K562 (cell line): ENCODE measurements at places on chromosomes 6 and 20.
A peak's percentile ranks its signal among the peaks of the same experiment; 100 is the strongest.

GRCh38 chr6:16540804-16541752 lies 220.2 kb downstream of the ATXN1 start:
- no peak for DNase-seq

GRCh38 chr20:24842918-24843715 lies 106.0 kb upstream of the CST7 start:
- no peak for DNase-seq

- no peak for DNase-seq
Observed at GRCh38 chr20:13061381-13061780, 52.6 kb downstream of the SPTLC3 start.

DNA sequence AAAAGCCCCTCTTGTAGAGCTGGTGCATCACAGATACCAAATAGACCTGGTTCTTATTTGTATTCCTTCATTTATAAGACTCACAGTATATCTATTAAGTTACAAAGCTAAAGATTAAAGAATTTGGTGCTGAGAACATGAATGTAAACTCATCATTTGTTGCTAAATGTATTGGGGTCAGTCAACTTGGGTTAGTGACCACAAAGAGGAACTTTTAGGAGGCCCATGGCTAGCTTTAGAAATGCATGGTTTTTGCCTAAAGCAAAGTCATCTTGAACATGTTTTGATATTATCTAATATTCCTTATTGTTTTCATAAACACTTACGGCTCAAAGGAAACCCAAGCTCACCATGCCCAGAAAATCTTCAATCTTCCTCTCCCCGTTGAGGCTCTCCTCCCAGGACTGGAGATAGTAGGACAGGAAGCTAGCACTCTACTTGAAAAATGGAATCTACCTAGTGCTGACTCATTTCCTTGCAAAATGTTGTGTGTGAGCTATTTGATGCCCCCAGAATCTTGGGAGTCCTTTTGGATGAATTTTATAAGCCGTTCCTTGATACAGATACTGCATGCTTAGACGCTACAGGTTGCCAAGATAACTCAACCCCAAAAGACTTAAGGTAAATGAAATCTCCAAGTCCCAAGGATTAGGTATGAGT lies 121.4 kb downstream of the BMP2 start:
- no peak for DNase-seq

GRCh38 chr6:71334768-71335167 lies 46.2 kb downstream of the OGFRL1 start:
- DNase-seq: no peak

- DNase-seq: no peak
Observed at GRCh38 chr6:105038259-105038658, 81.4 kb downstream of the LIN28B start.

DNA sequence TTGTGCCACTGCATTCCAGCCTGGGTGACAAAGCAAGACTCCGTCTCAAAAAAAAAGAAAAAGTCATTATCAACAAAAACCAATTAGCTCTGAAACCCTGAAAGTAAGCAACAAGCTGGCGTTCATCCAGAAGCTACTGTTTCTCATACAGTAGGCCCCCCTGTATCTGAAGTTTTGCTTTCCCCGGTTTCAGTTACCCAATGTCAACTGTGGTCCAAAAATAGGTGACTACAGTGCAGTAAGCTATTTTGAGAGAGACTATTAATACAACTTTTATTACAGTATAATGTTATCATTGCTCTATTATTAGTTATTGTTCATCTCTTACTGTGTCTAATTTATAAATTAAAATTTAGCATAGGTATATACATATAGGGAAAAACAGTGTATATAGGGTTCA lies 135.1 kb downstream of the KIF16B start:
- DNase-seq: no peak

DNA sequence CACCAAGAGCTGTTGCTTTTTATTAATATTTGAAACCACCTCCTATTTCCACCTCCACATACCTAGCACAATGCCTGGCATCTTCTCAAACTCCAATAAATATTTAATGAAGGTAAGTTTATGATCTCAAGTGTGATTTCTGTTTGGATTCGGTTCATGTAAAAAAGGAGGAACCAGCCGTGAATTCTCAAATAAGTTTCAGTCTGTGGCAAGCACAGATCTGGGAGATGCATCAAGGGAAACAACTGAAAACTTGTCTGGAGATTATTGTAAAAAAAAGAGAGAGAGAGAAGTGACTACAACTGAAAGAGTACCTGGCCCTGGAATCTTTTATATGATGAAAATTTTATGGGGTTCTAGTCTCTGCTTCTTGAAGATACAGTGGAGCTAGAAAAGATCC lies 52.8 kb upstream of the PNRC1 start:
- no peak for DNase-seq

DNA sequence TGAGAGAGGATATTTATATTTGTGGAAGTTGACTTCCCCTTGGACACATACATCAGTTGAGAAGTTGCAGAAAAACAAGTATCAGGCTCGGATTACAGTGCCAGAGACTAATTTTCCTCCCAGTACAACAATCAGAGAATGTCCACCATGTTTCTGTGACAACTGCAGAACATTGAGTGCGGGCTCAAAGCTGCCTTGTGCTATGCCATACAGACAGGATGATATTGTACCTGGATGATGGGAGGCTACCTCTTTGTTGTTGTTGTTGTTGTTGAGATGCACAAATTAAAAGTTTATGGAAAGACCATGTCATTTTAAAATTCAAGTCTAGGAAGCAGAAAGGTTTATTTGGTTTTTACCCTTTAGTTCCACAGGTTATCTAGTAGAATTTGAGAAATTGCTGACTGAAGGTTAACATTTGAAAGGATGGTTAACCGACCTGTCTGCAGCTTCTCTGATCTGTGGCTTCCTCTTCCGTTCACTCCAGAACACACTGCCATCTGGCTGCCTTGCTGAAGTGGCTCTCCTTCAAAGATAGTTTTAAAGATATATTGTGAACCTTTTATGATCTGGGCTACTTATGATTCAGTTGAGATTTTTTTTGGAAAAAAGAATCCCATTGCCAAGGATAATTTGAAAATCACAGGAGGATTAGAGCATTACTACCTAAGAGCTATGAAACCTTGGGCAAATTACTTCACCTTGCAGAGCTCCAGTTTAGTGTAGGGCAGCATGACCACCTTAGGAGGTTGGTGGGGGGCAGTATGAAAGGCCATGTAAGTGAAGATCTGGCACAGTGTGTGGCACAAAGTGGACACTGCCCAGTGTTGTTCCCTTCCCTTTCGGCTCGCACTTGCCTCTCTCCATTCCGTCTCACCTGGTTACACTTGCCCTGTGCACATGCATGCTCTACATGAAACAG lies 15.9 kb downstream of the TMEM200A start:
- DNase-seq: no peak

DNA sequence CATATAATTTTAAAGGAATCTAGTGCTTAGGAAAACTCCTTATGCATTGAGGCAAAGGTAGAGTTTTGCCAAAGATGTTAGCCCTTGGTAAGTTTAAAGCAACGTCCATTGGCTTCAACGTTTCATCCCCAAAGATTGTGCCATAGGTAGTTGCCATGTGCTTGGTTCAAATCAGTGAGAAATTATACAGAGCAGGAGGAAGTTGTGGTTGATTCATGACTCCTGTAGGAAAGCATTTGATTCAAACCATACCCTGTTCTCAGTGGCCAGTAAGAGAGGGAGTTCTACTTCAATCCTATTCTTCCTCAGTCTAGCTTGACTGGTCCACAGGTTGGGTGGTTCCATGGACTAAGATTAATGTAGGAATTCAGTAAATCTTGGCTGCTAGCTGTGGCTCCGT lies 535.6 kb downstream of the QKI start:
- DNase-seq: no peak

GRCh38 chr6:56659721-56660380 lies 17.2 kb upstream of the DST start:
- no peak for DNase-seq

- DNase-seq: no peak
Observed at GRCh38 chr20:19512886-19513677, 245.0 kb upstream of the RIN2 start.

GRCh38 chr20:44091026-44091425 lies 96.0 kb downstream of the JPH2 start:
- peak; percentile 20 for DNase-seq

GRCh38 chr20:1323256-1323655 lies 5.7 kb downstream of the SDCBP2 start:
- DNase-seq: no peak

DNA sequence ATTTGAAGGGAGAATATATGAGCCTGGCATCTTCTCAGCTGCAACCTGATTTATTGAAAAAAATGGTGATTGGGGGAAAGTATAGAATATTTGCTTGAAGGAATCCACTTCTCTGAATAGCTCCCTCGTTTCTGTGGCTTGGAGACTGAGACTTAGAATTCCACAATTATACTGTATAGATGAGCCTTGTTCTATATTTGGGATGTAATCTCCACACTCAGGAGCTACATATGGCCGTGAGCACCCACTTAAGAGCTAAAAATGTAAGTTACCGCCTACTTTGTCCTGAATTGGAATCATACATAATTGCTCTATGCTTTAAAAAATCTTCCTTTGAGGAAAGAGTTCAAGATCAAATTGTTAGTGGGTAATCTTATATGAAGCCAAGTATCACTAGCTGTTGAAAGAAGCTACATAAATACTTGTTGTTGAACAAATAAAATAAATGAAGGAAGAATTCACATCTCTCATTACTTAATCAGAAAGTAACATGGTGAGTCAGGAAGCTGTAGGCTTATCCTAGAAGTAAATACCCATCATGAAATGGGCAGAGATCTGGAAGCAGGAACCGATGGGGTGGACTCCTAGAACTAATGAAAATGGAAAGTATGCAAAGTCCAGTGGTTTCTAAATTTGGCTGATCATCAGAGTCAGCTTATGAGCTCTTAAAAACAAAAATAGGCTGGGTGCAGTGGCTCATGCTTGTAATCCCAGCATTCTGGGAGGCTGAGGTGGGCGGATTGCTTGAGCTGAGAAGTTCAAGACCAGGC lies 254.3 kb downstream of the SOX4 start:
- no peak for DNase-seq

DNA sequence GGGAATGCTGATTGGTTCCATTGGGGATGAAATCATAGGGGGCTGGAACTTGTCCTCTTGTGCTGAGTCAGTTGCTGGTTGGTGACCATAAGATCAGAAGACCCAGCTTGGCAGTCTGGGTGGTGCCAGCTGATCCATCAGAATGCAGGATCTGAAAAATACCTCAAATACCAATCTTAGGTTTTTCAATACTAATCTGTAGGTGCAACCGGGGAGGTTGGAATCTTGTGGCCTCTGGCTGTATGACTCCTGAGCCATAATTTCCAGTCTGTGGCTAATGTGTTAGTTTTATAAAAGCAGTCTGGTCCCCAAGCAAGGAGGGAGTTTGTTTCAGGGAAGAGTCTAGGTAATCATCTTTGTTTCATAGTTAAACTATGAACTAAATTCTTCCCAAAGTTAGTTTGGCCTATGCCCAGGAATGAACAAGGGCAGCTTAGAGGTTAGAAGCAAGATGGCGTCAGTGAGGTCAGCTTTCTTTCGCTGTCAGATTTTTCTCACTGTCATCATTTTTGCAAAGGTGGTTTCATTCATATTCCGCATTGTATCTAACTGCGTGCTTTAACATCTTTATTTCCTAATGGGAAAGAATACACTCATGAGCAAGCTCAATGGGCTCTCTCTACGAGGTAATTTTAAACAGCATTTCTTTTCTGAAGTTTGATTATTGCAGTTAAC lies 2.0 kb downstream of the ARMH2 start:
- DNase-seq: no peak

DNA sequence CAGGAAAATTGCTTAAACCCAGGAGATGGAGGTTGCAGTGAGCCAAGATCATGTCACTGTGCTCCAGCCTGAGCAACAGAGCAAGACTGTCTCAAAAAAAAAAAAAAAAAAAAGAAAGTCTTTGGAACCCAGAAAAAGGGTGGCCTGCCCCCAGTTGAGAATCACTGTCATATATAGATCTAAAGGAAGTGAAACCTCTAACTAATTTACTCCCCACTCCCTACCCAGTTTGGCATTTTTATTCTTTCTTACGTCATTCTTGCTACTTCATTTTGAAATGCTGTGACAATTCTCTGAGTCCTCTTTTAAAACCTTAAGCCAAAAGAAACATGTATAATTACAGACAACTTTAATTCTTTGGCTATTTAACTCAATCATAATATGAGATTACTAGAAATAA lies 254.8 kb downstream of the CDC5L start:
- DNase-seq: no peak

GRCh38 chr6:130467146-130468050 lies 101.6 kb downstream of the TMEM200A start:
- DNase-seq: no peak

- no peak for DNase-seq
Observed at GRCh38 chr6:11613858-11614257, 76.3 kb downstream of the TMEM170B start.

GRCh38 chr20:60101891-60102281 lies 143.7 kb downstream of the CDH26 start:
- no peak for DNase-seq

DNA sequence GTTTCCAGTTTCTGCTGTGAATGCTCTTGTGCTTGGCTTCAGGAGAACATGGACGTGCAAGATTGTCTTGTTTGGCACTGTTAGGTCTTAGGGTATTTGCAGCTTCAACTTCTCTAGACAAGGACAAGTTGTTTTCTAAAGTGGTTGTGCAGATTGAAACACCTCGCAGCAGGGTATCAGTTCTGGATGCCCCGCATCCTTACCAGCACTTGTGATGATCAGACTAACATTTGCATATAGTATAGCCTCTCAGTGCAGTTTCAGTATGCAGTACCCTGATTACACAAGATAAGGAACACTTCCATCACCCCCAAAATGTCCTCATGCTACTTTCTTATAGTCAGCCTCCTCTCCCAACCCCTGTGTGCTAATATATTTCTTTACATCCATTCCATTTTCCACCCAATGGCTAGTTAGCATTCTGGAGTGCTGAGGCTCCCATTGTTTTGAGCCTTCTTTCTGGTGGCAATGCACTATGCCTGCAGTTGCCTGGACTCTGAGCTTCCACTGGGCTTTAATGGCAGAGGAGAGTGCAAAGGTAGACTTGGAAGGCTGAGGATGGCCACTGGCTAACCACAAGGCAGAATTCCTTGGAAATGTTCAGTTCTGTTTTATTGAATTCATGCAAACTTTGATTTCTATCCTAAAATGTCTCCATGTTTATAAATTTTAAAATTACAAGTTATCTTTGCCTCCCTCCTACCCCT lies 35.4 kb downstream of the KIF3B start:
- DNase-seq: no peak

- DNase-seq: no peak
Observed at GRCh38 chr20:38172408-38172807, 7.3 kb upstream of the TGM2 start.

DNA sequence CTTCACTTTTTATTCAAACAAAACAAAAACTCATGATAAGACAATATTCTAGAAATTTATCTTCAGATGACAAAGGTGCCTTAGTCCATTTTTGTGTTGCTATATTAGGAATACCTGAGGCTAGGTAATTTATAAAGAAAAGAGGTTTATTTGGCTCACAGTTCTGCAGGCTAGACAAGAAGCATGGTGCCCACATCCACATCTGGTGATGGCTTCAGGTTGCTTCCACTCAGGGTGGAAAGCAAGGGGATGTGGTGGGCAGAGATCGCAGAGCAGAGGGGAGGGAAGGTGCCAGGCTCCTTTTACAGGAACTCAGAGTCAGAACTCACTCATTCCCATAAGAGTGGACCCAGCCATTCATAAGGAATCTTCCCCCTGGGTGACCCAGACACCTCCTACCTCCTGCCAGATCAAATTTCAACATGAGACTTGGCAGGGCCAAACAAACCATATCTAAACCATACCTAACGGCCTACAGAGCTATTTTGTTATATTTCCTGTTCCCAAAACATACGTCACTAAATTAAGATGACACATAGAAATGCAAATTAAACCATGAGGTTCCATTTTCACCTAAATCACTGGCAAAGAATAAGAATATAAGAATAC lies 26.4 kb downstream of the ABHD12 start:
- no peak for DNase-seq

- DNase-seq: no peak
Observed at GRCh38 chr6:26342106-26343004, 22.6 kb upstream of the BTN3A2 start.
